ENCODE measurements at places on chromosomes 5 and 9.
A peak's percentile ranks its signal among the peaks of the same experiment; 100 is the strongest.

DNA sequence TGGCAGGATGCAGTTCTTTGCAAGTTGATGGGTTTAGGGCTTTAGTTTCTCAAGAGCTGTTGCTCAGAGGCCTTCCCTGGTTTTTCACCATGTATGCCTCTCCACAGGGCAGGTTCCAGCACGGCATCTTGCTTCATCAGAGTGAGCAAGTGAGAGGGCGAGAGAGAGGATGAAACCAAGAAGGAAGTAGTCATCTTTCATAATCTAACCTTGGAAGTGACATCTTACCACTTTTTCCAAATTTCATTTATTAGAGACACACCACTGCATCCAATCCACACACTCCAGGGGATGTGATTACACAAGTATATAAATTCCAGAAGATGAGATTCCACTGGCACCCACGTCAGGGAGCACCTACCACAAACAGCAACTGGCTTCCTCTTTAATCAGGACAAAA is 294.4 kb downstream of the MARCHF11 start:
- no peak for DNase-seq

GRCh38 chr9:33946779-33947535 is 101.7 kb downstream of the UBAP2 start:
- peak; percentile 30 for DNase-seq

- DNase-seq: no peak
Observed at GRCh38 chr5:167533814-167534795, 757.3 kb upstream of the WWC1 start.

DNA sequence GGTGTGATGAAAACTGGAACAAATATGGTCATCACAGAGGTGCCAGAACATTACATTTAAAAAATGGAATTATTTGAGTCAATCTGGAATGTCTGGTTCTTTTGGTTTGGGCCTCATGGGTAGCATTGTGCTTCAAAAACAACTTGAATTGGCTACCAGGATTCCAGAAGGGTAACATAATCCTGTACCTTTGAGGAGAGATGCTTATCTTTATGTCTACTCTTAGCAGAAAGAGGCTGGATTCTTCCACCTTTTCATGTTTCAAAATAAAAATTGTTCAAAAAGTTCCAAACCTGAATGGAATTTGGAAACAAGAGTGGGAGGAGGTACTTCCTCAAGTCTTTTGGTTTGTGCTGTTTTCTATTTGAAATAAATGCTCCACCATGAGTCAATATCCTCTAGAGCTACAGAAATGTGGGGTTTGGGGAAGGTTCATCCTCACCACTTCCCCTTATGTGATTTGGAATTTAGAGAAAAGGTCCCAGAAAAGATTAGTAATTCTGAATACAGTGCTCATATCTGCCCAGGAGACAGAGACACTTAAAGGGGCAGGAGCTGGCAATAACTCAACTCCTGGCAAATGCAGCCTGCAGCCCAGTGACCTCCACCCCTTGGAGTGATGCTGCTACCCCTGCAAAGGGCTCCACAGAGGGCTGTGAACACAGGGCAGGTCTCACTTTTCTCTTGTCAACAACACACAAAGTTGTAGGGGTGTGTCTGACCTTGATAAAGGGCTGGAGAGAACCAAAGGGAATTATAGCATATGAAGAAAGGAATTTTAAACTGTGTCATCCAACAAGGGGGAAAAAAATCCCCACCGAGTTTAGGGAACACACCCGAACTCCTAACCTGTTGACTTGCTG is 272.8 kb downstream of the CWC27 start:
- no peak for DNase-seq

DNA sequence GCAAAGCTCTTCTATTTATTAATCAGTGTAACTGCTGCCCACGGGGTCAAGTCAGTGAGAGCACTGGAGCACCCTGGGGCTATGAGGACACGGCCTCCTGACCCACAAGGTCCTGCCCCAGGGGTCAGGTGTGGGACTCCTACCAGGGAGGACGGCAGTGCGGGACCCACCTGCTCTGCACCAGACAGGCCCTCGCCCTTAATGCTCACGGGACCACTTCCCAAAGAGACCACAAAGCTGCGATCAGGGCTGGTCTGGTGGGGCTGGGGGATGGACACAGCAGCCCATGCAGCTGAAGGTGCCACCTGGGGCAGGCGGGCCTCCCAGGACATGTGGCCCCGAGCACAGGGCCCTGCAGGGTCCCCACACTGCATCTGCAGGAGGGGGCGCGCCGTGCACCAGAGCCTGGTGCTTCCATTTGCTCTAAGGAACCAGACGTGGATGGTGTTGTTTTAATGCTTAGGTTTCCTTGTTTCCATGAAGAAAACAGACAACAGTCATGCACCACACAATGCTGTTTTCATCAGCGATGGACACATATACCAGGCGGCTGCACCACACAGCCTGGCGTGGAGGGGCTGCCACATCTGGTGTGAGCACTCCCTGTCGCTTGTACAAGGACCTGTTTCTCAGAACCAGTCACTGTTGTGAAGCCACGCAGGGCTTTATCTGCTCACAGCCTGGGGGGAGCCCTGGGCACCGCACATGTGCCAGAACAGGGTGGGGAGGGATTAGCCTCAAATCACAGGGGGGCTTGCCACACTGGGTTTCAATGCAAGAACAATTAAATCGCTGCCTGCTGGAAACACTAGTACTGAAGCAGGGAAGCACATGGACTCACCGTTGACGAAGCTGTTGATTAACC is 22.6 kb downstream of the CLPTM1L start:
- no peak for DNase-seq

- no peak for DNase-seq
Observed at GRCh38 chr9:78763424-78763823, 466.5 kb downstream of the PSAT1 start.

GRCh38 chr5:157449011-157449723 is 10.8 kb upstream of the NIPAL4 start:
- peak; percentile 84 for DNase-seq

- no peak for DNase-seq
Observed at GRCh38 chr5:71651579-71651978, 64.4 kb downstream of the MCCC2 start.
